ENCODE measurements at places on chromosomes 7 and 10.

DNA sequence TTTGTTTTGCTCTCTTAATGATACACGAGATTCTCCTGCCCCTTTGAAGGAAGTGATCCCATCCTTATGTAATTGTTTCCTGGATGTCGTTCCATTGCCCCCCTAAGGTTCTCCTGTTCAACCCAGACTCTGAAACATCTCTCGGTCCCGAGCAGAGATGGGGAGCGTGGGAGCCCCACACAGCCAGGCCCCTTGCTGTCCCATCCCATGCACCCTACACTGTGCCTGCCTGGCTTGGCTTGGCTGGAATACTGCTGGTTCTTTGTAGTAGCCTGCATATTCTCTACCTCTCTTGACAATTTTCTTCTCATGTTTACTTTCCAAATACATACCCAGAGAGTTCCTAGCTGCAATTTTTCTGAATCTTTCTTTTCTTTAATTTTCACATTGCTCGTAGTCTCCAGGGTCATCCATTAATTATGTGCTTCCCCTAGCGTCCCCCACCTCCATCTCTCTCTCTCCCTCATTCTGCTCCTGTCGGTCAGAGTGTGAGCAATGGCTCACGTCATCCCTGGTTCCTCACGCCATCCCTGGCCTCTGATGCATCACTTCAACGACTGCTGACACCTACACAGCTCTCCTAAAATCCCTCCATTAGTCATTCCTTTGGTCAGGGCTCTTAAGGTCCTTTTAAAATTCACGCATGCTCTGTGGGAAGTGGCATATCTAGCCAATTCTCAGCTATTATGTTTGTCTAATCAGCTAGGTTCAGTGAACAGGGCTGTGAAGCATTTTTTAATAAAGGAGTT is 32.5 kb upstream of the GPR158 start:
- DNase-seq = no peak

DNA sequence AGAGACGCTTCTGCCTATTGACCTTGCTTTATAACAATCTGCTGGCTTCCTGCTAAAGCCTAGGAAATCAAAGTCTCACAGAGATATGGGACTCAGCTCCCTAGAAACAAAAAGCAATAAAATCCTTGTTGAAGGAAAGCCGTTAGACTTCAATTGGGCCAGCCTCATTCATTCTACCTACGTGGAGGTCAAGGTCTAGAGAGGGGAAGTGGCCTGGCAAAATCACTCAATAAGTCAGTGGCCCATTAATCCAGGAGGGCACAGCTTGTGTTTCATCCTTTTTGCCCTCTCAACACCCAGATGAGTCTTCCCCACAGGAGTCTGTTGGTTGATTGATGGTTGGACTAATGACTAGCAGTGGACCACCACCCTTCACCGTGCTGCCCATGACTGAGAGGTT is 40.5 kb upstream of the ACSL5 start:
- DNase-seq = no peak

DNA sequence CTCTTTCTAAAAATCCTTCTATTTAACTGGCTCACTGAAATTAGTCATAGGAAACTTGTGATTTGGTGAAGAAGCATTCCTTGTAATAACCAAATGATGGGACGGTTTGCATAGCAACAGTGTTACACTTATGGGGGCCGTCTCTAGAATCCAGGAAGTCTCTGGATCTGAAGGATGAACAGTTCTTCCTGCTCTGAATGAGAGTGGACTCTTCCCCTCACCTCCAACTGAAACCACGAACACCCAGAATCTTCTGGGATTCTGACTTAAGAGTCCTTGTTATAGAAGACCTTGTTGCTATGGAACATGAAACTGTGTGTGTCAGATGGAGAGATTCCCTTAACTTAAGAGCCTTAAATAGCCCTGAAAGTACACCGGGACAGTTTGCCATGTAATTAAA is 23.2 kb downstream of the NOLC1 start:
- no peak for DNase-seq

DNA sequence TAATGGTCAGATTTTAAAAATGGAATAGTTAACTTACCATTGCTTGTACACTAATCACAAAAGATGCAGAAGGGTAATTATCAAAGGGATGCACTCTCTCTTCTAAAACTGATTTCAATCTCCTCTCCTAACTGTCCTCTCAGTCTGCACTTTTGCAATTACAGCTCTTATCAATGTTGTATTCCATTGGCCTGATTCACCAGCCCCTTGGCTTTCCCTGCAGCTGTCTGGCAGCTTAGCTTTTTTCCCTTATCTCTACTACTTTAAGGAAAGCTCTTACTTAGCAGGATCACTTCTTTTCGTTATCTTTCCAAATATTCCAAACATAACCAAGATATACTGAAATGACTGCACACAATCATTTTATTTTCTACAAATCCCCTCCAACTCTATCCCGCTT is 448.8 kb downstream of the GRM8 start:
- no peak for DNase-seq

DNA sequence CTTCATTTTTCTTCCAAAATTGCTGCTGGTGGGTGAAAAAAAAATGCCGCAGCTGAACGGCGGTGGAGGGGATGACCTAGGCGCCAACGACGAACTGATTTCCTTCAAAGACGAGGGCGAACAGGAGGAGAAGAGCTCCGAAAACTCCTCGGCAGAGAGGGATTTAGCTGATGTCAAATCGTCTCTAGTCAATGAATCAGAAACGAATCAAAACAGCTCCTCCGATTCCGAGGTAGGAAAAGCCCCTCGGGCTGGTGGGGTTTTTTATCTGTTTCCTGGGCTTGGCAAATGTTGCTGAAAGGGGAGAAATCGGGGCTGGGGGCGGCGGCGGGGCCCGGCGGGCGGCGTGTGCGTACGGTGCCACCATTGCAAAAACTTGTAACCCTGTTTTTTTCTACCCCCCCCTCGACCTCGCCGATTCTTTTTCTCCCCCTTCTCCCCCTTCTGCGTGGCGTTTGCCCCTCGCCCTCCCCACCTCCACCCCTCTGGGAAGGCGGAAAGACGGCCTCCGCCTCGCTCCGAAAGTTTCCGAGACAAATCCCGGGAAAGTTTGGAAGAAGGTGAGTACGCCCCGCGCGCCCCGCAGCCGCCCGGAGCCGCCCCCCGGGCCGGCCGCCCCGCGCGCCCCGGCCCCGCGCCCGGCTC is 789 bp downstream of the TCF7L2 start:
- DNase-seq = no peak

DNA sequence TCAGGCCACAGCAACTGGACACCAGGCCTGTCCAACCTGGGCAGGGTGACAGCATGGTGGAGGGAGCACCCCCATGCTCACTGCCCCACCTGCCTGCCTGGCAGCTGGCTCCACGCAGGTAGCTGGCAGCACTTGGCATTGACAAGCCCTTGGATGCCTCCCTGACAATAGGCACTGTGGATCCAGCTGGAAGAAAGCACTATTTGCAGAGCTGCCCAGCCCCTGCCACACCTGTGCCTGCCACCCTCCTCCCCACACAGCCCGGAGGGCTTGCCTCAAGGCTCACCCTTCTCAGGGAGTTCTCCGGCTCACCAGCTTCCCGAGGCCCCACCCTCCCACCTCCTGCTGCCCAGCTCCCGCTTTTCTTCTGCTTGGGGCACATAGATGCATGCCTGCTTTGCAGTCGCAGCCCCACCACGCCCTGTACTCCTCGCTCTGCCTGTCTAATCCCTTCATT is 160.1 kb downstream of the NEURL1 start:
- DNase-seq = no peak

DNA sequence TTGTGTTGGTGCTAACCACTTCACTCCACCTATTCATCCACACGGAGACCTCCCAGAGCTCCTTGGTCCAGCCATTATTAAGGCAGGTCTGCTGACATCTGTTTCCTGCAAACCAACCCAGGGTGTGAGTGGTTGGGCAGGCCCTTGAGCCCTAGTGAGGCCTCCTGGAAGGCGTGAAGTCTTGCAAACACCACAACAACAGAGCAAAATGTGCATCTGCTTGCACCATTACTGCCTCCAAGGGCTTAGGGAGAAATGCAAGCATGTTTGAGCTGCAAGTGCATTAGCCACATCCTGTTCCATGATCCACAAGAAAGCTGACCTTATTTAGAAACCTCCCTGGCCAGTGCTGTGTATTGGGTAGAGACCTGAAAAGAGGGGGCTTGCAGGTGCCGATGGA is 325.5 kb downstream of the GRID1 start:
- no peak for DNase-seq

- no peak for DNase-seq
Measured at GRCh38 chr7:23467291-23467805, 2.9 kb downstream of the IGF2BP3 start.

GRCh38 chr10:132527339-132528063 is 10.1 kb upstream of the INPP5A start:
- DNase-seq = no peak

GRCh38 chr10:96999337-96999736 is 167.2 kb downstream of the LCOR start:
- no peak for DNase-seq

DNA sequence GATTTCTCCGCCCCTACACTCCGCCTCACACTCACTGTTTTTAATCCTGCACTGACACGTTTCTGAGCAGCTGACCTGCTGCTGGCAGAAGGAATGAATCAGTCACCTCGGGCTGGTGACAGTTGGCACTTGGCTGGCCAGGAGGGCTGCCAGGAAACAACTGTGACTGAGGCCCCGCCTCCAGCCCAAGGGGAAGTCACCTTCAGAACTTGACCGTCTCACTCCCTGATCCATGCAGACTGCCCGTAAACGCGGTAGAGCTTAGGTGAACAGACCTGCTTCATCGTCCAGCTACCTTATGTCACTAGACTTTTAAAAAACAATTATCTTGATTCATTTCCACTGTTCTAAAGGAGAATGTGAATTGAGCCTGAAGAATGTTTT is 107.5 kb downstream of the DOCK1 start:
- no peak for DNase-seq

- DNase-seq = no peak
Measured at GRCh38 chr10:360653-361052, 225.4 kb downstream of the ZMYND11 start.

DNA sequence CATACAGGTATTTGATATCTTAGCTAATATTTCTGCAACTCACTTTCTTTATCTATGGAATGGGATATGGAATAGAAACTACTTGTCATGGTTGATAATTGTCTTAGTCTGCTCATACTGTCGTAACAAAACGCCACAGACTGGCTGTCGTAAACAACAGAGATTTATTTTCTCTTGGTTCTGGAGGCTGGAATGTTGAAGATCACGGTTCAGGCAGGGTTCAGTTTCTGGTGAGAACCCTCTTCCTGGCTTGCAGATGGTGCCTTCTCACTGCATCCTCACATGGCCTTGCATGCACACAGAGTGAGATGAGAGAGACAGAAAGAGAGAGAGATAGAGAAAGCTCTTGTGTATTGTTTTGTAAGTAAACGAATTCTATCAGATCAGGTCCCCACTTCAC is 332.7 kb upstream of the MAGI2 start:
- DNase-seq = no peak

DNA sequence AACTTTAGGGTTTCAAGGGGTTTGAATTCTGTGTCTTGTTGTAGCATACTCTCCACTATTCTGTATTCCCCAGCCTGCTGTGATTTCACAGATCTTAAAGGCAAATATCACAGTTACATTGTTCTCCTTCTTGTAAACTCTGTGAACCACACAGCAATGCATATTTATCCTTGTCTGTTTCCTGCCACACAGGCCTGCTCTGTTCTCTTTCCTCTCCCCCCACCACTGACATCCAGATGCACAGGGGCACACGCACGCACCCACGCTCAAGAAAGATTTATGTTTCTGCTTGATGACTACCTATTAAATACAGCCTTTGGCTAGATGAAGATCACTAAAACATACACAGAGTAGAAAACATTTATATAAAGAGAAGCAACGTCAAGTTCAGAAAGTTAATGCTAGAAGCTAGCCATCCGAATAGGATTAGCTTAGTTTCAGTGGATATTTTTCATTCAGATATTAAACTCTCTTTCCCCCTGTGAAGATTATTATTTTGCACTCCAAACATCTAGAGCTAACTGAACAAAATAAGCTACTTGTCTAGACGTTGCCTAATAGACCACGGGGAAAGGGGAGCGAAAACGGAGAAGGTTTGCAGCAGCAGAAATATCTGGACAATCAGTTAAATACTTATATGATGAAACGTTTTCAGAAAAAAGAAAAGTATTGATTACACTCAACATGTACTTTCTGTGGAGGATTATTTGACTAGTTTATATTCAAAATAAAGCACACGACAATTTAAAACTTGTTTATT is 193.1 kb upstream of the SEMA3C start:
- DNase-seq = no peak

DNA sequence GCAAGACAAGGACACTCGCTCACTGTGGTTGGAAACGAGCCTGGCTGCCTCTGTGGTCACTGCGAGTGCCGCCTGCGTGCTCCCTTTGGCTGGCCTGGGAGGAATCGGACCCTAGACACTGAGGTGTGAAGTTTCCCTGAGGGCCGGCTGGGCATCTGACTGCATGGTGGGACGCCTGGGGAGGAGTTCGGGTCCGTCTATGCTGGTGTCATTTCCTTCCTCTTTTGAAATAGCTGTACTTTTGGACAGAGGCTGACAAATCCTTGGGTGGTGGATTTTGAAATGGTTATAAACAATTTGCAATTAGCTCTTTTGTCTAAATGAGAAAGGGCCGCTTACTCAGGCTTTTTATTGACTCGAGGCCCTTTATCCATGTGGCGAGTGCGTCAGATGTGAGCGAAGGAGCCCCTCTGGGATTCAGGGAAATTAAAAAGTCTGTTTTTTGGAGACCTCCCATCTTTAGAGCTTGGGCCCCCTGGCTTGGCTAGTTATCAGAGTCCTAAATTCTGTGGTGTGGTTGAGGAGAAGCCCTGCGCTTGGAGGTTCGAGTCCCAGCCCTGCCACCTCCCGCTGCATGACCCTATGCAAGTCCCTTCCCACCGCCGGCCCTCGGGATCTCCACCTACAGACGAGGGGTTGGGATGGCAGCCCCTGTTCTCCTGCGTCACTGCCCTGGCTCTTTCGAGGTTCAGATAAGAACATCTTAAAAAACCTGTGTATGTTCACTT is 147.1 kb downstream of the RGS10 start:
- DNase-seq = no peak

DNA sequence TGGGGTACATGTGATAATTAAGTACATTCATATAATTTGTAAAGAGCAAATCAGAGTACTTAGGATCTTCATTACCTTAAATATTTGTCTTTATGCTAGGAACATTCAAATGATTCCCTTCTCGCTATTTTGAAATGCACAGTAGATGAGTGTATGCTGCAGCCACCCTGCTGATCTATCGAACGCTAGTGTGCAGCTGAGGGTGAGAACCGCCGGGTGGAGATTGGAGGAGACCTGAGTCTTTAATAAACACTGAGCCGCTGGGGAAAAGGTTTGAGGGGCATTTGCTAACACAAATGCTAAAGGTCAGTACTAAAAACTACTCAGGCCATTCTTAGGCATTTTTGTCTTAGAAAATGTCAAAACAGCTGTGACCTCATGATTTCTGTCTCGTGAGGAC is 148.0 kb downstream of the DPP6 start:
- DNase-seq = no peak

GRCh38 chr7:157729566-157729965 is 392.8 kb downstream of the DNAJB6 start:
- no peak for DNase-seq
